ENCODE measurements at places on chromosomes 1 and 21.

DNA sequence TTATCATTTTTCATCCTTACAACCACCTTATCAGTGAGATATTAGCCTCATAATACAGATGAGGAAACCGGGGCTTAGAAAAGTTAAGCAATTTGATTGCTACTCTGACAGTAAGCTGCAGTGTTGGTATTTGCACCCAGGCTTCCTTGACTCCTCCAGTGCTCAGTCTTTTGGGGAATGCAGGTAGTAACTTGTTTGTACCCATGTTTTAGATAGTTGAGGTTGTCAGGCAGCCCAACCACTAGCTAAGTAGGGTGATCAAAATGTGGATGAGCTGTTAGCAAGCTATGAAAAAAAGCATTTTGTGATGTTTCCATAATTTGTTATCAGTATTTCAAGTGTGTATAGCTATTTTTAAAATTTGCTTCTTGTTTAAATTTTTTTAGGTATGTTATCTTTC lies 80.8 kb downstream of the SASS6 start:
- no peak for DNase-seq

DNA sequence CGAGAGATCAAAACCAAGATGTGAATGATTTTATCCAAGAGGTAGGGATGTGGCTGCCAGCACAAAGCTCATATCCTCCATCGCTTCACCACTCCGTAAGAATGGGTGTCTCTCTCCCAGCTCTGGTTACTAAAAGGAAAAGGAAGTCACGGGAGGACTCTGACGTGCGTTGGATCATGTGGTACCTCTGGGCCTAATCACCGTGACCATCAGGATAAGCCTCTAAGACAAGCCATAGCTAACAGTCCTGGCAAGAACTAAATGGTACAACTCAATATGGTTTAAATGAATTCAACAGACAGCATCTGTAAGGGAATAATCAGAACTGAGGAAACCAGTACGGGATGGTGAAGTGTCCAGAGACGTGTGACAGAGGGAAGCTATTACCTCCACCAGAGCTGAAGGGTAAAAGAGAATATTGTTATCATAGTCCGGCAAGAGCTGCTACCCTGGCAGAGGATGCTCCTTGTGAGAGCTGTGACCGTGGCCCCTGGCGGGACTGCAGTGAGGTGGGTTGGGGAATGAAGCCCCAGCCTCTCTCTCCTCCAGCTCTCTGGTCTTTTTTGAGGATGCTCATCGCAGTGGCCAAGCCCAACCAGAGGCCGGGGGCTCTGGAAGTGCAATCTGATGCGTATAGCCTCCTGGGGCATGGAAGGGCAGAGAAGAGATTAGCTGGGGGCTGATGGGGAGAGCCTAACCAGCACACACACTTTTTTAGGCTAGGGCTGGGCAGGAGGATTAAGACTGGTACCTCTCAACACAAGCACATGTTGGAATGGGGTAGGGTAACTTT lies 54.2 kb downstream of the KIAA1614 start:
- no peak for DNase-seq

DNA sequence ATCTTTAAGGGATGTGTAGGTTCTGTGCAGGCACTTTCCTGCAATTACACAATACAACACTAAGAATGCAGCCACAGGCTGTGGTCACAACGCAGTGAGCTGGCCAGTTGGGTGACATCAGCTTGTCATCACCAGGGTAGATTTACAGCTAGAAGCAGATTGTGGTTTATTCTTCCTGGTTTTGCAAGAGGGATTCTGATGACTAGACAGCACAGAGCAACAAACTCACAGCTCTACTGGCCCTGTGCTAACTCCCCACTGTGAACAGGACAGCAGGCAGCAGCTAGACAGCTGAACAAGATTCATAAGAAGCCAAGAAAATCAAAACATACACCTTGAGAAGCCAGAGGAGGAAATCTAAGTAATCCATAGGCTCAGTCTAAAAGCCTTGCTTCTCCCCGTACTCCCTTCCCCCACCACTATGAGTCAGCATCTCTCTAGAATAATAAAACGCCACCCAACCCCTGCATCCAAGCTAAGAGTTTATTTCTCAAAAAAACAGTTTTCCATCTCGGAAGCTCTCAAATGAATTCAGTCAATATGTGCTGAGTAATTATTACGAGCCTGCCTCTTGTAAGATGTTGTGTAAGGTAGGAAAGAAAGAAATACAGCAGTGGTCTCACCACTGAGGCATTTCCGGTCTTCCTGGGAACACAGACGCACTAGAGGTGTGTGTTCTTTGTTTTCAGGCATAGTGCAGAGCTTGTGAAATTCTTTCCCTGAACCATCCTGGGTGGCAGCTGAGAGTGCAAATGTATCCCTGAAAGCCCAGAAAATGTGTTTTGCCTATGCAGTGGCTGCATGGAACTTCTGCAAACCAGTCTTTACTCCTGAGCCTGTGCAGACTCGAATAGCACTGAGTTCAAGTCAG lies 162.8 kb downstream of the NTPCR start:
- no peak for DNase-seq

DNA sequence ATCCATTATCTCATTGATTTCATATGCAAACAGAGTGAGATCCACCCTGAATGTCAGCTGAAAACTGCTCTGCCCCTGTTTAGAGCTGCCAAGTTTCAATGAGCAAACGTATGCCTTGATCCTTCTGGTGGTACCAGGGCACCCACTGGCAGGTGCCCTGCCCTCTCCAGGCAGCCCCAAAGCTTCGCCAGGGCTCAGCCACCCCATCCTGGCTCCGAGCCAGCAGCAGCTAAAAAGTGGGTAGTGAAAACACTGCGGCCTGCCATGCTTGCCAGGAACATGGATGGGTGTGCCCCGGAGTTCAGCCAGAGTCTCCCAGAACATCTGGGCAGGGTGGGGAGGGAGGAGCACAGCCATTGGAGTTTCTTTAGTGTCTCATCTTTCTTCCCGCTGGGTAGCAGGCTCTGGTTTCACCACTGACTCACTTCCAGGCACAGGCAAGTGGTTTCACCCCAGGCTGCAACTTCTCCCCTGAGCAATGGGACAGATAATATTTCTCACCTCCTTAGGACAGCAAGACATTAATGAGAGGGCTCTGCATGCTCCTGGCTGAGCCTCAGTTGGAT lies 8.1 kb upstream of the LMX1A start:
- DNase-seq = no peak

DNA sequence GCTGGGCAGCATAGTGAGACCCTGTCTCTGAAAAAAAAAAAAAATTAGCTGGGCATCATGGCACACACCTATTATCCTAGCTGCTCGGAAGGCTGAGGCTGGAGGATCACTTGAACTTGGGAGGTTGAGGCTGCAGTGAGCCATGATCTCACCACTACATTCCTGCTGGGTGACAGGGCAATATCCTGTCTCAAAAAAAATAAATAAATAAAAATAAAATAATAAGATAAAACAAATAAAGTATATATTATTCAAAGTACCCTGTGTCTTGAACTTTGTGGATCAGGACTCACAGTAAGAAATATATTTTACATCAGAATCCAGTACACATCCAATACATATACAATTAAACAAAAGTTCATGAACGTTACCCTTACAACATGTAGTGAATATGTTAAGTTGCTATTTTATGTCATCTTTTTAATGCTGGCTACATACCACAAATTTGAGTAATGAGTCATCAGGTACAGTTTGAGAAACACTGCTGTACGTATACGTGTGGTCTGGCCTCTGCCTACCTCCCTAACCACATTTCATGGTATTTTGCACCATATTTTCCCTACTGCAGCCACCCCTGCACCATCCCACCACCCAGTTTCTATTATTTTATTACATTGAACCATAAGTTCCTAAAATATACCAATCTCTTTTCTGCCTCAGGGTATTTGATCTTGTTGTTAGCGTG lies 4.4 kb downstream of the NME7 start:
- peak; percentile 9 for DNase-seq

GRCh38 chr21:32302560-32302959 lies 3.9 kb downstream of the MRAP start:
- no peak for DNase-seq

DNA sequence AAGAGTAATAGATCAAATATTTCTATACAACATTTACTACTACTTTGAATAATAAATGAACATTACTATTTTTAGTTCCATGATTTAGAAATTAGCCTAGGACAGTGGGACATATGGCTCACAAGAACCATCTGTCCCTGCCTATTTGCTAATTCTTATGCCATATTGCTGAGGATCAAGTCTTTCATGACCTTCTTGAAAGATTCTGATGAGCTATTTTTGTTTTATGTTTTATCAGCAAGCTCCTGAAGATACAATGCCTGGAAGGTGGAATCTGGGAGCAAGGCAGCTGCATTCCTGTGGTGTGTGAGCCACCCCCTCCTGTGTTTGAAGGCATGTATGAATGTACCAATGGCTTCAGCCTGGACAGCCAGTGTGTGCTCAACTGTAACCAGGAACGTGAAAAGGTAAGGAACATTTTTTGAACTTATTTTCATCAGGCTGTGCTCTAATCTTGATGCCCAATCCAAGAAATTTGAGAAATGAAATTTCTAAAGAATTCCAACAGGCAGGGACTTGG lies 326.7 kb downstream of the PAPPA2 start:
- DNase-seq = no peak

DNA sequence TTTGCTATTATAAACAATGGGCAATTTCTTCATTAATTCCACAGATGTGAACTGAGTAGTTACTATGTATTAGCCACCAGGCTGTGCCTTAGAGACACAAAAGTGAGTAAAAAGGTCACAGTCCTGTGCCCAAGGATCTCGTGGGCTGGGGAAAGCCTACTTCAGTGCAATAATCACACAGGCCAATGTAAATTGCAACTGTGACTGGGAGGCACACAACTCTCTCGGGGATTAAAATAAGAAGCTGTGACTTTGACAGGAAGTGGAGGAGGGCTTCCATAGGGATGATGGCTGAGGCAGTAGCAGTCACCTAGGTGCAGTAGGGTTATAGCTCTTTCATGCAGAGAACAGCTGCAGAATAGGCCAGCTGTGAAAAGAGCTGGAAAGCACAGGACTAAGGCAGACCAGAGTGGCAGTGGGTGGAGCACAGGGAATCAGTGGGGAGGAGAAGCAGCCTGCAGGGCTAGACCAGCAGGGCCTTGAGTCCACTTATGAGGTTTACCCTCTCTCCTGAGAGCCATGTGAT lies 121.9 kb downstream of the MAB21L3 start:
- no peak for DNase-seq

DNA sequence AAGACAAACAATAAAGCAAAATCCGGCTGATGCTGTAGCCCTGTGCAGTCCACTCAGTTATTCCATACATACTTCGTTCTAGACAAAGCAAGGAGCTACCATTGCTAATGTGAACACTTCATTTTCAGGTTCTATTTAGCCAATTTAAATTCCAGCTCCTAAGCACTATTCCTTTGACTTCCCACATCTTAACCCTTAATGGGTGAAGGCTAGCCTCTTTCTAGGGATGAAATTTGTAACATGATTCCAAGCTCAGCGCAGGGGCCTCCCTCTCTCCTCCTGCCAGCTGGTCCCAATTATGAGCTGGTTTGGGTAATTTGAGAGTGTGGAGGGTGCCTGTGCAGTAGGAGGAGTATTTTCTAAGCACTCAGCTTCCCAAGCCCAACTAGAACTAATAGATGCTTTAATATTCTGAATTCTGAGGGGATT lies 53.9 kb upstream of the PTGFRN start:
- no peak for DNase-seq

GRCh38 chr1:71836904-71837303 lies 445.4 kb downstream of the NEGR1 start:
- DNase-seq = no peak

DNA sequence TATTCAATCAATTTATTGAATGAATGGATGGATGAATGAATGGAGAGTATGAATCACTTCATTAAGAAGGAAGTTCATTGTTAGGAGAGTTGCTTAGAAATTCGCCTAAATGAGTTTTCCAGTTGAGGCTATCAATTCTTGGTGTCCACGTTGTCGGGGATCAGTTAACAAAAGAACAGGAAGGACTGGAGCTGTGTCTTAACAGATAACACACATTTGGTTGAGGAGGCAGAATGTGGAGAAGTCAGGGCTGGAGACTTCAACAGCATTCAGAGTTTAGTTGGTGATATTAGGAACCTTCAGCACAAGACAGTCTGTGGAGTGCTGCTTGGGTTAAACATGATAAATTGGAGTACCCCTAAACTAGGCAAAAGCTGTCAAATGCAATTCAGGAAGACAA lies 33.7 kb downstream of the ZBTB18 start:
- DNase-seq = no peak

GRCh38 chr1:183180634-183181056 lies 5.4 kb upstream of the LAMC2 start:
- DNase-seq = no peak

DNA sequence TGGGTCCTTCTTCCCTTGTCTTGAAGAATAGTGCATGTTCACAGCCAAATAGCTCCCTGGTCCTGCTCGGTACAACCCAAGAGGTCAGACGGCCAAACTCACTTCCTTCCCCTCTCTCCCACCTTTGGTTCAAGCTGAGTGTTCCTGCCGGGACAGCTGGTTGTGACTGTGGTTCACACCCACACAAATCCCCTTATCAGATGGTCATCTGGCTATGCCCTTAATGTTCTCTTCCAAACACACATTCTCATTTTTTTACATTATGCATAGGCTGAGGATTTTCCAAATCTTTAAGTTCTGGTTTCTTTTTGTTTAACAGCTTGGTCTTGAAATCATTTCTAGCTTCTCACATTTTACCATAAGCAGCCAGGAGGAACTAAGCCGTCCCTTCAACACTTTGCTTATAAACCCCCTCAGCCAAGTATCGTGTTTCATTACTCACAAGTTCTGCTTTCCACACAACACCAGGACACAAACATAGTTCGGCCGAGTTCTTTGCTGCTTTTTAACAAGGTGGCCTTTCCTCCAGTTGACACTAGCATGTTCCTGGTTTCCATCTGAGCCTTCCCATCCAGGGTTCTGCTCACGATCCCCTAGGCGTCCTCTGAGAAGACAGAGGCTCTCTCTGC lies 19.7 kb upstream of the TSPEAR start:
- DNase-seq = no peak

GRCh38 chr1:228737601-228738041 lies 2.3 kb downstream of the RHOU start:
- no peak for DNase-seq

DNA sequence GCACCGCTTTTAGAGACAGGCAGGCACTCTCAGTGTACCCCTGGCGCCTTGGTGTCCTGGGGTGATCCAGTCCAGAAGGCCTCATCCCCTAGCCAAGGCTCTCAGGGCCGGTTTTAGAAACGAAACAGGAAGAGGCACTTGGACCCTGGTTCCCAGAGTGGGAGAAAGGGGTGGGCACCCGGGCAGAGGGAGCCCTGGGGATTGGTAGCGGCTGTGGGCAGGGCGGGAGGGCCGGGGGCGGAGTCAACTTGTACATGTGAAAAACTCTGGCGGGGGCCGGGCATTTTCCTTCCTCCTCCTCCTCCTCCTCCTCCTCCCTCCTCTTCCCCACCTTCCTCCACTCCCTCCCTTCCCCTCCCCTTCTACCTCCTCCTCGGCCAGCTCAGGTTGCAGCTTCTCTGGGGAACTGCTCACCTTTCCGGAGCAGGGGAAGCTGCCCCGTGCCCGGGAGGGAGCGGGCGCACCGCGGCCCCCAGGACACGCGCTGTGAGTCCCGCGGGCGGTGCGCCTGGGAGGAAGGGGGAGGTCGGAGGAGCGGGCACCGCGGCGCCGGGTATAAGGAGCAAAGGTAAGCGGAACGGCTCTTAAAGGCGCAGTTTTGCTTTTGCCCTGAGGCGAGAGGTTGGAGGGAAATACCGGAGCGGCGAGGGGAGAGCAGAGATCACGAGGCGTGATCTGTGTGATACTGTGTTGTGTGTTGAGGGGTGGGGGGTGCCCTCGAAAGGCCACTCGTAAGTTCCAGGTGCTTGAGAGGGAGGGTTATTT lies at the start of gene CDK18:
TSS of gene CDK18 (plus strand) at position 359 of the 765 bp plus-strand sequence. CDS start 18,499 bp downstream, outside the sequence.
- peak; percentile 26 for DNase-seq

All from stimulated activated CD4-positive, alpha-beta T cell treated with anti-CD3 and anti-CD28 coated beads, Interleukin-2, amount 100 ng/mL, for 4 hours (primary cell).